ENCODE measurements at places on chromosomes 6 and 20.

DNA sequence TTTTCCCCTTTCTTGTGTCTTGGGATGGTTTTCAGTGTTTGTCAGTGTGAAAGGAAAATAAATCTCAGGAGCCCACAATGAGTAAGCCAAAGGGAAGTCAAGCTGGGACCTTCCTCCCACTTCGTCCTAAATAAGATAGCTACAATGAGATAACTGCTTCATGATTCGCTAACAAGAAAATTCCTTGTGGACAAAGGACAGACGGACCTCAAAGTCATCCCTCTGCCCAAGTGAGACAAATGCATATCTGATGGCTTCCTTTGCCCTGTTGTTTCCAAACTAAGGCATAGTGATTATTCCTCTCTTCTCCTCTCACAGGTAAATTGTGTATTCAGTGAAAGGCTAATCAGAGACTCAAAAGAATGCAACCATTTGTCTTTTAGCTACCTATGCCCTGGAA, 26.1 kb upstream of the ADTRP start:
- DNase-seq = peak; percentile 58

- DNase-seq = no peak
Observed at GRCh38 chr6:41522780-41523548, 23.2 kb upstream of the FOXP4 start.

- no peak for DNase-seq
Observed at GRCh38 chr6:11727998-11728961, 50.3 kb downstream of the ADTRP start.

DNA sequence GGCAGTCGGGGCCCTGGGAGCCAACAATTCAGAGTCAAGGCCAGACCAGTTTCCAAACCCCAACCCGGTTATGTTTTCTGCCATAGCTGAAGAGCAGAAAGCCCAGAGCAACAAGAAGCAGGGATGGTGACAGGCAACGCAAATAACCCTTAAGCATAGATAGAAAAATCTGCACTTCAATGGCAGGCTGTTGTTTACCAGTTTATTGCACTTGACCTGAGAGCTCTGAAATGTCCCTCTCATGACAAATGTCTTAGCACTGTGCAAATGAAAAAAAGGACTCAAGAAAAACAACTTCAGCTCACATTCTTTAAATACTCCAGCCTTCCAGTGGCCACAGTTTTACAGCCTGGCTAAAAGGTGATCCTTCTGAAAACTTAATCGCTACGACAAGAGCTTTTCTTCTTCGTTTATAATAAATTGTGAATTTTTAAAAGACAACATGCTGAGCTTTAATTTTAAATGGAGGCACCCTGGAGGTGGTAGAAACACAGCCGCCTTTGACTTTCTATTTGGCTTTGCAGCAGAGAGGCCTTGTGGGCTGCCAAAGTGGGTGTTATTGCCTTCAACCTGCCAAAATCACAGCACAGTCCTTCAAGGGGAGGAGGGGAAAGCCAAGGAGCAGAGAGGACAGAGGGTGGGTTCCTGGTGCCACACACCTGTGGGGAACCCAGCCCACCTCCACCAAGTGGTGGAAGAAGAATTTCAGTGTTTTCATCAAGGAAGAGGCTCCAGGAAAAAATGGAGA, 289.5 kb upstream of the CDYL start:
- DNase-seq = no peak

GRCh38 chr6:37906121-37906520, 86.6 kb downstream of the ZFAND3 start:
- no peak for DNase-seq

DNA sequence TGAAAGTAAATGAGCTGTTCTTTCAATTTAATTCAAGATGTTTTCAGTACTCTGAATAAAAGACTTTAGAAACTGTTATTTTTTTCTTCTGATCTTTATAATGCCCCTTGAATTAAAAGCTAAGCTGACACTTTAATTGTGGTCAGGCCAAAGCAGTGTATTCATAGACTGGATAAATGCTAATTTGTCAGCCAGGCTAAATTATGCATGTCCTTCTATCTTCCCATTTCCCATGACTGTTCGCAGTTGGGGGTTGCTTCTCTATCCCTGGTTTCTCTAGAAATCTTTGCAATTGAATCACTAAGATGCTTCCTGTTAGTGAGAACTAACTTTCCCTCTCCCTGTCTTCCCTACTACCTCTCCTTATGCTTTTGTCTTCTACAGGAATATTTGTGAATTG, 396.2 kb downstream of the RFPL4B start:
- DNase-seq = peak; percentile 58

DNA sequence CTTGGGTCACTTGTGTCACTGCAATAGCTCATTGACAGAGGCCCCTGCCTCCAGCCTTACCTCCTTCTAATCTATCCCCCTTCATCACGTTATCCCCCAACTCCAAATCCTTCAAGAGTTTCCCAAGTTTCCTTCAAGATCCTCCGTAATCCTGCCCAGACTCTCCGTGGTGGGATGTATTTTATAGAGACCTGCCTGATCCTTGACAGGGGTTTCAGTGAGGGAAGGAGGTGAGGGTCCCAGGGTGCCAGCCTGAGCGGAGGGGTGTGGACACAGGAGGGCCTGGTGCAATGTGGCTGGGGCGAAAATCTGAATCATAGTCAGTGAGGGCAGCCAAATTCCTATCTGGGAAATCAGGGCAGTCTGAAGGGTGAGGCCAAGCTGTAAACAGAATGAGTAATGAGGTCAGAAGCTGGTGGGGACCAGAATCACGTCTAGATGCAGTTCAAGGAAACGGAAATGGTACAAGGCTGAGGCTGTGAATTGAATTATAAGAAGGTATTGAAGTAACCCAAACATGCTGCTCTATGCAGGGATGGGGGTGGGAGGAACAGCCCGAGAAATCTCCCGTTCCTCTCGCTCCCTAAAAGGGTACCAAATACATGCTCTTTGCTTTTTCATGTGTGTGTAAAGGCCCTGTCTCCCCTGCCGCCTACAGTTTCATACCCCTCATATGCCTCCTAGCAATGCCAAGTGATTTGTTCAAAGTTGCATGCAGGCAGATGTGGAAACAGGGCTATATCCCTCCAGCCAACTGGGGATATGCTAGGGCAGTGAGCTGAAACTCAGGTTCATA, 35.4 kb upstream of the PIM1 start:
- peak; percentile 98 for DNase-seq

DNA sequence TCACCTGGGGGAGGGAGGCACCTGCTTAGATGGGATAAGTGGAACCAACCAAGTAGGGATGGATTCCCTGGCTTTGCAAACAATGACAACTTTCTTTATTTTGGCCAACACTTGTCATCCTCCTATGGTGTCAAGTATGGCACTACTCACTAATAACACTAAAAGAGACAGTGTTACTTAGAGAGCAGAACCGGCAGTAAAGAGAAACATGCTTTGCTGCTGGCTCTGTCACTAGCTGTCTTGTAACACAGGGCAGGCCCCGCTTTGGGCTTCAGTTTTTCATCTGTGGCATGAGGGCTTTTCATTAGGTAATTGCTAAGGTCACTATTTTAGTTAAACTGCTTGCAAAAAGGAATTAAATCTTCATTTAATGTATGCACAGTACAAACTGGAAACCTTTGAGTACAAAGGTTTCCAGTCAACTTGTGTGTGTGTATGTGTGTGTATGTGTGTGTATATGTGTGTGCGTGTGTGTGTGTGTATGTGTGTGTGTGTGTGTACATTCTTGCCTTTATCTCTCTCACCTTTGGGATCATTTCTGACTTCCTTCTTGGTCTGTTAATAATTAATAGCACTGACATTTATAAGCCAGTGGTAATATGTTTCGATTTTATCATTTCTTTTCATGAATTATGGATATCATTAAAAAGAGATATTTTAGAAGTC, 64.7 kb downstream of the BTBD3 start:
- DNase-seq = no peak

- peak; percentile 89 for DNase-seq
Observed at GRCh38 chr6:26216886-26217713, 129.9 kb downstream of the HFE start.

- DNase-seq = peak; percentile 69
Observed at GRCh38 chr6:158322724-158323560, 10.7 kb downstream of the TULP4 start.

All from fibroblast of skin of right biceps (primary cell).